Thoracic aorta endothelial cell (primary cell): ENCODE measurements at places on chromosomes 12 and 14. TPM values are rescaled to one million over a fixed set of nuclear protein-coding genes. Genes with fewer than 3 reads are reported as not detected.

The WSCD2 gene
- total RNA-seq, result not detected in 2 replicates

The MEG3 gene
- 12.7 and 29.7 TPM in 2 replicates for total RNA-seq

The TGM1 gene
- total RNA-seq, result 1.1 and 1.2 TPM in 2 replicates

The TOX4 gene
- total RNA-seq, result 37.6 and 49.0 TPM in 2 replicates

The REP15 gene
- 6.3 and 6.6 TPM in 2 replicates for total RNA-seq

The CCDC198 gene
- not detected in 2 replicates for total RNA-seq

The MAP1LC3B2 gene
- 0.72 and 0.93 TPM in 2 replicates for total RNA-seq

The SLC38A6 gene
- 46.3 and 51.9 TPM in 2 replicates for total RNA-seq

The RNASE1 gene
- total RNA-seq, result 38.3 and 105 TPM in 2 replicates

The LIN7A gene
- 0.36 TPM in 1 of 2 replicates, not detected in the other for total RNA-seq

The NELL2 gene
- 0.13 and 1.4 TPM in 2 replicates for total RNA-seq

The KRT78 gene
- not detected in 2 replicates for total RNA-seq

The ELK3 gene
- total RNA-seq, result 81.8 and 100 TPM in 2 replicates

The LRRK2 gene
- 3.6 and 4.5 TPM in 2 replicates for total RNA-seq

The TOMM20L gene
- total RNA-seq, result not detected in 2 replicates

The HOXC12 gene
- not detected in 2 replicates for total RNA-seq

The RTL1 gene
- total RNA-seq, result not detected in 2 replicates

The LMO3 gene
- 0.27 TPM in 1 of 2 replicates, not detected in the other for total RNA-seq

The RAPGEF3 gene
- 24.3 and 43.9 TPM in 2 replicates for total RNA-seq

The CLEC4C gene
- total RNA-seq, result not detected in 2 replicates

The MIP gene
- total RNA-seq, result not detected in 2 replicates

The NAV3 gene
- 62.1 and 62.6 TPM in 2 replicates for total RNA-seq

The RERGL gene
- total RNA-seq, result not detected in 2 replicates

The TAS2R31 gene
- 12.5 and 12.6 TPM in 2 replicates for total RNA-seq

The PIP4P1 gene
- total RNA-seq, result 17.2 and 18.4 TPM in 2 replicates

The DHRS2 gene
- total RNA-seq, result 0.27 and 1.5 TPM in 2 replicates

The NRL gene
- 0.40 and 0.57 TPM in 2 replicates for total RNA-seq

The CLEC12A gene
- total RNA-seq, result not detected in 2 replicates
